Endothelial cell (in vitro differentiated cells): ENCODE measurements at places on chromosomes 7 and 10. TPM values are rescaled to one million over a fixed set of nuclear protein-coding genes. Genes with fewer than 3 reads are reported as not detected.
A peak's percentile ranks its signal among the peaks of the same experiment; 100 is the strongest.

DNA sequence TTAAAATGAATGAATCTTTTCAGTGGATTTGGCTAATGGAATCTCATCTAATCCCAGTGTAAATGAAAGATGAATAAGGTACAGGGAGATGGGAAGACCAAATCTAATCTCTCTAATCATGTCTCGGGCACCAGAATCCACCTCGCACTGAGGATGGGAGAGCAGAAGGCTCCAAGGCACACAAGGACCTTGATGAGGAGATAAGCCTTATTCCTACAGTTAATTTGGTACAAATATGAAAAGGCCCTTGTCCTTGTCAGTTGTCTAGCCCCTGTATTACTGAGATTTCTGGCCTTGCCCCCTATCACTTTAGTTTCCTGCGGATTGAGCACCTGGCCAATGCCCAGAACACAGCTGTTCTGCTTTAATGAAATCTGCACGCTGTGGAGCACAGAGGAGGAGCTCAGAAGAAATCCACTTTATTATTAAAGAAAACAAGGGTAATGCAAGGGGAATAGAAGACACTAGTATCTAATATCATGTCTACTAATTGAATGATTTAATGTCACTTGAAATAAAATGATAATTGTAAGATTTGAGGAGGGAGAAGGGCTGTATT is 321.4 kb upstream of the HGF start:
- DNase-seq, result no peak

VTI1A gene
- total RNA-seq, result 35.4 TPM

COL1A2 gene
- 169 TPM for total RNA-seq

SPDYE6 gene
- not detected for total RNA-seq

- DNase-seq, result no peak
These were observed 7.4 kb downstream of the EDRF1 start for GRCh38 chr10:125726914-125727313.

GRCh38 chr10:77974396-77975074 is 48.0 kb upstream of the DLG5 start:
- peak; percentile 58 for DNase-seq

GRCh38 chr10:77600640-77601039 is 37.0 kb downstream of the KCNMA1 start:
- DNase-seq, result no peak

GIMAP2 gene
- total RNA-seq, result 1.9 TPM

DNA sequence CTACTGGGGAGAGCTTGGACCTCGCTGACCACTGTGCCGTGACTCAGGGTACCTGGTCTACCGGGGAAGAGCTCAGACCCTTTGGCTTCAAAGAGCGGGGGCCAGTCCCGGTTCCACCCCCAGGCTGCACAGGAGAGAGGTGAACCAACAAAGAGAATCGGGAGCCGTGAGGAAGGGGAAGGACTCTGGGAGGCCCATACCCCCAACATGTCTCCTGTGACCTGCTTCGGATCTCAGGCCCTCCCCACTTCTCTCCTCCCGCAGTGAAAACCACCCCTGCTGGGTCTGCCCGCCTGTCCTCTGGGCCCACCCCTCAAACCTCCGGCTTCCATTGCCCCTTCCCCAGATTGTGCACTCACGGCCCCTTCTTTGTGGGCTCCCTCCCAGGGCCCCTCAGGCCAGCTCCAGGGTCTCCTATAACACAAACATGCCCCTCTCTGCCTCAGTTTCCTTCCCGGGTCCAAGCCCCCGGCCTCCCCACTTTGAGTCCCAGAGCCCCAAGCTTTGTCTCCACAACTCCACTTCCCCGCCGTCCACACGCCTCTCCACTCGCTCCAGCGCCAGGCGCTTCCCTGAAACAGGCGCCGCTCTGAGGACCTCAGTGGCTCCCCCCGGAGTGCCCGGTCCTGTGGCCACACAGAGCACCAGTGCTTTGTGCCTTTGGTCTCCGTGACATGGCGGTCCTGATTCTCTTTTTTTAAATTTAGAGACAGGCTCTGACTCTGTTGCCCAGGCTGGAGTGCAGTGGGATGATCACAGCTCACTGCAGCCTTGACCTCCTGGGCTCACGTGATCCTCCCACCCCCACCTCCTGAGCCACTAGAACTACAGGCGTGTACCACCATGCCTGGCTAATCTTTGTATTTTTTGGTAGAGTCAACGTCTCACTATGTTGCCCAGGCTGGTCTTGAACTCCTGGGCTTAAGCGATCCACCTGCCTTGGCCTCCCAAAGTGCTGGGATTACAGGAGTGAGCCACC is 7.5 kb upstream of the INTS1 start:
- DNase-seq, result no peak

- no peak for DNase-seq
These were observed 11.0 kb upstream of the RSBN1L start for GRCh38 chr7:77685233-77685632.

GRCh38 chr10:86295351-86295750 is 71.2 kb downstream of the GRID1 start:
- no peak for DNase-seq
